ELF-1 (cell line): ENCODE measurements at places on chromosomes 6 and 20.
A peak's percentile ranks its signal among the peaks of the same experiment; 100 is the strongest.

- no peak for DNase-seq
These were observed 51.9 kb upstream of the MARCKS start for GRCh38 chr6:113805173-113805790.

DNA sequence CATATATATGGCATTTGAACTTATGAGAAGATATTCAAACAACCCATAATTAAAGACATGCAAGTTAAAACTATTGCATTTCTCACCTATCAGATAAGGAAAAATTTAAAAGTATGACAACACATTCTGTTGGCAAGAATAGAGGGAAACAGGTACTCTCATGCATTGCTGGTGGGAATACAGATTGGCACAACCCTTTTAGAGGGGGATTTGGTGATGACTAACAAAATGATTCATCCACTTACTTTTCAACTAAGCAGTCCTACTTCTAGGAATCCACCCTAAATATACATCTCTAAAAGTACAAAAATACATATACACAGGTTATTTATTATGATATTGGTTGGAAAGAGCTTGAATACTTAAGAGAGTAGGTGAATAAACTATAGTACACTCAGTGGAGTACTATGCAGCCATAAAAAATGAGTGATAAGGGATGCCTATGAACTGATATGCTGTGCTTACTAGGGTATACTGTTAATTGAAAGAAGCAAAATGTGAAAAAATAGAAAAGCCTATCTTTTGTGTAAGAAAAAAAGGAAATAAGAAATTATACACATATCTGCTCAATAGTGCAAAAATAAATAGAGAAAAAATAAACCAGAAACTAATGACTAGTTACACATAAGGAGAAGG lies 42.2 kb downstream of the ADAT2 start:
- no peak for DNase-seq

DNA sequence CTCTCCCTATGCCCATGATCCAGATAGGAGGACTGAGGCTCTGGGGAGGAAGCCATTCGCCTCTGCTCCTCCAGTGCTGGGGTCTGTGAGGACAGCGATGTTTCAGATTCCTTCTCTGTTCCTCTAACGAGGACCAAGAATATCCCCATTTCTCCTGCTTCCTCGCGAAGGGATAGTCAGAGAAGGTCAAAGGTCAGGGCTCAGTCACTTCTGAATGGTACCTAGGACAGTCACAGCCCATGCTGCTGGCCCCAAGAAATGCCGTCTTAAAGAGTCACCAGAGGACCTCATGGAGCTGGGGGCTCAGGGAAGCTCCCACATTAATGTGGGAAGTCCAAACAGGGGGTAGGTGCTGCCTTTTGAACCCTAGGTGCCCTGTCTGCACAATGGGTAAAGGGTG lies 2.1 kb downstream of the FOXS1 start:
- DNase-seq = no peak

- peak; percentile 43 for DNase-seq
These were observed 867 bp downstream of the EBF4 start for GRCh38 chr20:2693286-2694007.

GRCh38 chr6:105757512-105758200 lies 328.5 kb upstream of the PRDM1 start:
- no peak for DNase-seq

DNA sequence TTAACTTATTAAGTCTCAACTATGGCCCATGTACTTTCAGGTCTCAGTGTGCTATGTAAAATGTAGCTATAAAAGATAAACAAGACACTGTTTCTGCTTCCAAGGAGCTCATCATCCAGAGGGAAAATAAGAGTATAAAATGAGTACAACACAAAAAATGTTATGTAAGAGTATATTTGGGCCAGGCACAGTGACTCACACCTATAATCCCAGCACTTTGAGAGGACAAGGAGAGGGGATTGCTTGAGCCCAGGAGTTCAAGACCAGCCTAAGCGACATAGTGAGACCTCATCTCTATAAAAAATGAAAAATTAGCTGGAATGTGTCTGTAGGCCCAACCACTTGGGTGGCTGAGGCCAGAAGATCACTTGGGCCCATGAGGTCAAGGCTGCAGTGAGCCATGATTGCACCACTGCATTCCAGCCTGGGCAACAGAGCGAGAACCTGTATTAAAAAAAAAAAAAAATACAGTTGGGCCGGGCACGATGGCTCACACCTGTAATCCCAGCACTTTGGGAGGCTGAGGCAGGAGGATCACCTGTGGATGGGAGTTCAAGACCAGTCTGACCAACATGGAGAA lies 124.0 kb downstream of the EDN1 start:
- no peak for DNase-seq

DNA sequence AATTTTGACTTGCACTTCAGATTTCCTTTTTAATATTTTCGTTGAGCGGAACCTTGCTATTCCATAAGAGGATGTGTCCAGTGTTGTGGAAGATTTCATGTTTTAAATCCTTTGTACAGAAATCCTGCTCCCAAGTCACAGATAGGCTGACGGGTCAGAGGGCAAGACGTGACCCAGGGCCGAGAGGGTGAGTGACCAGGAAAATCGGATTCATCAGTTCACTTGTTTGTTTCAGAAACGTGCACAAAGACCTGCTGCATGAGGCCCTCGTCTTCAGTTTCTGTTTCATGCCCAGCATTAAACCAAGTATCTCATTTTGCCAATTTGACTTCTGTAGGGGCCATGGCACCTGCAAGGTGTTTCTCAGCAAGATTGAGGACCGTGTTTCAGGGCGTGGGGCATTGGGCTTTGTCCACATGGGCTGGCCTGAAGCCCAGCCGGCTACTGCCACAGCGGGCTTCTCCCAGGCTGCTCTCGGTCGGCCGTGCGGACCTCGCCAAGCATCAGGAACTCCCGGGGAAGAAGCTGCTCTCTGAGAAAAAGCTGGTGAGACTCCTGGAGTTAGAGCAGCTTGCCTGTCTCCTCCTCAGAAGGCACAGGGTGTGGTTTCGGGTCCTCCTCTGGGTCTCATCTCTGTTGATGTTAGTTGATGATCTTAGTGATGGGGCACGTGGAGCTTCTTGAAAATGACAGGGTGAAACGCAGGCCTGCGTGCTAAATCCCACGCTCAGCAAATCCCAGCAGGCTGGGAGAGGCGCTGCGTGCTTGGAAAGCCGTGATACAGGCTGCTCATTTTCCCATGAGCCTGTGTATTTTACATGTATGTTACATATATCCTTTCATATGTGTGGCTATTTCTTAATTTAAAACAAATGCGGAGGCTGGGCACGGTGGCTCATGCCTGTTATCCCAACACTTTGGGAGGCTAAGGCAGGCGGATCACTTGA lies 10.5 kb downstream of the MTG2 start:
- DNase-seq = no peak

DNA sequence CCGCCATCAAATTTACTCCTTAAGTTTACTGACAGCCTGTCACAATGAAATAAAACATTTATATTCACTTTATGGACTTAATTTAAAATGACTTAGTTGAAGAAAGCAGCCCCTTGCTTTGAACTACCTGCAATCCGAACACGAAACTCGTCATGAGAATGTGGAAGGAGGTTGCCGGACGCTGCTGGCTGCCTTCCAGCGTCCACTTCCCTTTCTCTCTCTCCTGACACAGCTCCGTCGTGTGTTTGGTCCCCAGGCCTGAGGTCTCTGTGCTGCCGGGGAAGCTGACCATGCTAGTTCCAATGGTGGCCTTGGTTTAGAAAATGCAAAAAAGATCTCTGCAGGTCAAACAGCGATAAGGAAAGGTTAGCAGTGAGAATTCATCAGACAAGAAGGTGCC lies 519.7 kb downstream of the CDH26 start:
- DNase-seq = no peak

DNA sequence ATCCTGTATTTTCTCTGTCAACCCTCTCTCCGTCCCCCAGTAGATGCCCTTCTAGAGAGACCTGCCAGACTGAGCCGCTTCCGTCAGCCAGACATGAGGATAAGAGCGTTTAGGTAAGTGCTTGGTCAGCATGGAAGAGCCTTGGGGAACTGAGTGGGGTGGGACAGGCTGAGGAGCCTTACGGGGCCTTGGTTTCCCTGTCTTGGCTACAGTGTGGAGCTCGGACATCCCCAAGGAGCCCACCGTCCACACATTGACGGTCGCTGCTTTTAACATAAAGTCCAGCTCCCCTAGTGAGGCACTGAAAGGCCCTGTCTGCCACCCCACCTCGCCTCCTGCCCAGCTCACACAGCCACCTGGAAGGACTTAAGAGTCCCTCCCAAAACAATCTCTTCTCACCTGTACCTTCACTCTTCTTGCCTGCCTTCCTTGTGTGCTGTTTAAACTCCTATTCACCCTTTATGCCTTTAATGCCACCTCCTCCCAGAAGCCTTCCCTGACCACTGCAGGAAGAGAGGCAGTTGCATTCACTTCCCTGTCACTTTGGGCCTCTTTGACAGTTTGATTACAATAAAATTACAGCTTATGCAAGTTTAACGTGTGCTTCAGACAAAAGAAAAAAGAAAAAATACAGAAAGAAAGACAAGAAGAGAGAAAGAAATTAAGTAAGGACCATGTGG lies 42.3 kb downstream of the PDYN start:
- DNase-seq = no peak

- no peak for DNase-seq
These were observed 58.2 kb downstream of the ZNF831 start for GRCh38 chr20:59221707-59222252.

DNA sequence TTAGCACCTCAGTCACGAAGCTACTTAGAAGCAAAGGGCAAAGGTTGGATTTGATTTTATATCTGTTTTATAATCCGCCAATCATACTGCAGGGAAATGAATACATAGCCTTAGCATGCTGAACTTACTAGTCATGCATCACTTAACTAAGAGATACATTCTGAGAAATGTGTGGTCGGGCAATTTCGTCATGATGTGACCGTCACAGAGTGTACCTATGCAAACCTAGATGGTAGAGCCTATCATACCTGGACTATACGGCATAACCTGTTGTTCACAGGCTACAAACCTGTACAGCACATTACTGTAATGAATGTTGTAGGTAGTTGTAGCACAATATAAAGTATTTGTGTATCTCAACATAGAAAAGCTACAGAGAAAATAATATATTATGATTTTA lies 345.2 kb upstream of the RGS17 start:
- DNase-seq = no peak

- no peak for DNase-seq
These were observed 98.4 kb downstream of the SYCP2 start for GRCh38 chr20:59835057-59835447.

- DNase-seq = peak; percentile 29
These were observed 906 bp upstream of the COL12A1 start for GRCh38 chr6:75206576-75207342.

DNA sequence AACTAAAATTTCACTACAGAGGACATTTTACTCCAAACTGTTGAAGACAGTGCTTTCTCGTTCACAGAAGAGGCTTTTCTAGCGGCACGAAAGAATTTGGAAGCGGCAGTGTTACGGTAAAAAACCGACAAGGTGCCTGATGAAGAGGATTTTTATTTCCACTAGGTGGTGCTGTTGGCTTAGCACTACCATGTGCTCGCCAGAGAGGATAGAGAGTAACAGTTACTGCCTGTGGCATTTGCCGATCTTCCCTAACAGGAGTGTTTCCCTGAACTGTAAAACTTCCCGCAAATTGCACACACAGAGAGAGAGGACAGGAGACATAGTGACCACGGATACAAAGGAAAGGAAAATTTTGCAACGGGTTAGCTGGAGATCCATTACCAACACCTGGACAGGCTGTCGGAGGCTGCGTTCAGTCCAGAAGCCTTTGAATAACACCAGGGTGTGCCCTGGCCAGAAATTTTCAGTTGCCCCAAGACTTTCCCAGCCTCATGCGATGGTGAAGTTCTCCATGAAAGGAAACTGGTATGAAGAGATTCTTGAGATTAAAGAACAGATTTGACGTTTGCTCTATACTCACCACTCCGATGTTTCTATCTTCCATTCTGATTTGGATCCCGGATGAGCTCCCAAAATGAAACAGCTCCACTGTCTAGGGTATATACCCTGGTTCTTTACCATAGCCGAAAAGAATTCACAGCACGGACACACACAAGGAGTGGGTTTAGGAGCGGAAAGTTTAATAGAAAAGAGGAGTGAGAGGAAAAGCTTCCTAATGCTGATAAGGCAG lies 48.1 kb downstream of the HLA-DPB1 start:
- DNase-seq = peak; percentile 69

DNA sequence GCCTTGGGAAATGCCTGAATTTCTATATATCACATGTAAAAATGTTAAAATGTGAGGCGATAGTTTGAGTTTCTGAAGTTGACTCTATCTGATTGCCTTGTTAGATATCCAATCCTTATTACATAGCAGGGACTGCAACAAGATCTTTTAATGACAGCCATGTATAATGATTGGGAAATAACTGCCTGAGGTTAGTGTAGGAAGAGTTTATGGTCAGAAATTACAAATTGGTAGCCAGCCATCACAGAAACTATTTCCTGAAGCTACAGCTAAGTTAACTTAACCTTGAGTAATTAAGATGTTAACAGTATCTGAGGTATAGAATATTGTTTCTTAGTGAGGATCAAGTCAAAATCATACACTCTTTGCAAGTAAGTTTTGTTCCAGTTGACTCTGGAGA lies 41.0 kb downstream of the AKIRIN2 start:
- no peak for DNase-seq

DNA sequence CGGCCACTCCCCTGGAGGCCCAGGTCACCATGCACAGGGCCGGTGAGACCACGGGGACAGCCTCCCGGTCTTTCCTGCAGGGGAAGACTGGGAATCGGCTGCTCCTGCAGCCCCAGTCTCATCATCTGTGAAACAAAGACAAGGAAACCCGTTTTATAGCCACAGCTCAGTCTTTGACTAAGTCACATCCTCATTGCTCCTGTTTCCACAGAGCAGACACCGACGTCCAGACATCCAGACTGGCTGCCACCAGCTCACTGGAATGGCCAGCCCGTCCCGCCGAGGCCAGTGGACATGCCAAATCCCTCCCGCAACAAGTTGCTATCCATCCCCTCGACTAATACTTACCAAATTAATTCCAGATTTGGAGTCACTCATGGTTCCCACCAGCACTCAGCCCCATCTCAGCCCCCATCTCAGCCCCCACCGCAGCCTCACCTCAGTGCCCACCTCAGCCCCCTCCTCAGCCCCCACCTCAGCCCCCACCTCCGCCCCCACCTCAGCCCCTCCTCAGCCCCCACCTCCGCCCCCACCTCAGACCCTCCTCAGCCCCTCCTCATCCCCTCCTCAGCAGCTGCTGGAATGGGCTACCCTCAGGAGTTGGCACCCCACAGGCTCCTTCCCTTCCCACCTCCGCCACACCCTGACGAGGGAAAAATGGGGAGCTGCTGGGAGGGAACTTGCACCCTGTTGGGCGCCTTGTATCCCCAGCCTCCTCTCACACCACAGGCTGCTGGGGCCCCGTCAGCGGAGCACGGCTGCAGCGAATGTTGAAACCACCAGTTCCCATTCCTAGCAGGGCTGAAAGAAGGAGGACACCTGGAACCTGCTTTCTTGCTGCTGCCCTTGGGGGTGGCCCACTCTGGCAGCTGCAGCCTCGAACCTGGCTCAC lies 48.7 kb downstream of the YTHDF1 start:
- DNase-seq = no peak
